ENCODE measurements at places on chromosomes 3 and 15.

DNA sequence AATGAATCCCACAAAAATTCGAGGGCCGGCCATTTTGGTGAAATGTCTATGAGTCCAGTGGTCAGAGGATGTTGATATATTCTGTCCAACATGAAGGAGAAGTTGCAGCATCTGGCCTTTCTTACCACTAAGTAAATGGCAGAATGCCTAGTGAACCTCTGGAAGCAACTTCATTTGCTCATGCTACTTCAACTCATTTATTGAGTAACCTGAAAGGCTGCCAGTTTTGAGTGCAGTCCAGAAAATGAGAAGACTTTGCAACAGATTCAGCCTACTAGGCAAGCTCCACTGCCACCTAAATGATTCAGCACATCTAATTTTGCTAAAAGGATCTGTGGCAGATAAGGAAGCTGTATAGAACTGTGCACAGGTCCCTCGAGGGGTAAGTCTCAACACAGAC lies 265.0 kb downstream of the OPA1 start:
- no peak for DNase-seq

- DNase-seq, result no peak
These were observed 403.8 kb upstream of the ADAMTS9 start for GRCh38 chr3:65091565-65091964.

GRCh38 chr3:138371070-138371965 lies 22.9 kb downstream of the MRAS start:
- no peak for DNase-seq

- no peak for DNase-seq
These were observed 2.8 kb downstream of the SHISA5 start for GRCh38 chr3:48501196-48501595.

- peak; percentile 93 for DNase-seq
These were observed 45.7 kb downstream of the B3GNT5 start for GRCh38 chr3:183298701-183299153.

DNA sequence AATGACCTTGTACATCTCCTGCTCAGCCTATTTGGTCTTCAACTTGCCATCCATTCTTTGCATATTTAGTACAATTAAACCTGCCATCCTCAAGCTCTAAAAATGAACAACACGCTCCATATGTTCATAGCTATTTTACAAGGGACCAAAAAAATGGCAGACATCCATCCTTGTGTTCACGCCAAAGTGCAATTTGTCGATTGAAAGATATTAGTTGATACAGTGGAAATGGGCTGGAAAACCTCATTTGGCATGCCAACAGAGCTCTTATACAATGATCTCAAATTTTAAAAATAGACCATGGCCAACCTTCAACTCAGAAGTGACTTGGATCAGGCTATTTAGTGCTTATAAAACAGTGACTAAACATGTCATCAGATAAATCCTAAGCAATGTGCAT lies 413.6 kb upstream of the ARL6 start:
- no peak for DNase-seq

GRCh38 chr15:100234158-100235029 lies 107.4 kb downstream of the ADAMTS17 start:
- DNase-seq, result peak; percentile 5

GRCh38 chr15:79572691-79573404 lies 140.7 kb downstream of the MINAR1 start:
- no peak for DNase-seq

- DNase-seq, result no peak
These were observed 2.6 kb downstream of the KIF7 start for GRCh38 chr15:89652666-89653065.

DNA sequence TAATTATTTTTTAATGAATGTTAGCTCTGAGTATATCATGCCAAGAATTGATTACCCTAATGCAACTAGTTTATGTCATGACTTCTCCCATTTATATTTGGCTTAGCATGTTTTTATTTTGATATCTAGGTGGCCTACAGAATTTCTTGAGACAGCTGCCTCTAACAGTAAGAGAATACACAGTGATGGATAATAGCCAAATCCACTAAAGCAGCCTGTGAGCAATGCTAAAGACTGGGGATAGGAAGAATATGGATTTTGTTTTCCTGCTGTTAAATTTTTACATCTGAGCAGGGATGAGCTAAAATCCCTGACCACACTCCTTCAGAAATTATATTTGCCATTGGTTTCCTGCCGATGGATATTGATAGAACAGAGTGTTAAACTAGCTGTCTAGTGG lies 149.3 kb upstream of the TGFBR2 start:
- DNase-seq, result no peak

- DNase-seq, result no peak
These were observed 19.1 kb upstream of the TPM1 start for GRCh38 chr15:63023351-63023945.

DNA sequence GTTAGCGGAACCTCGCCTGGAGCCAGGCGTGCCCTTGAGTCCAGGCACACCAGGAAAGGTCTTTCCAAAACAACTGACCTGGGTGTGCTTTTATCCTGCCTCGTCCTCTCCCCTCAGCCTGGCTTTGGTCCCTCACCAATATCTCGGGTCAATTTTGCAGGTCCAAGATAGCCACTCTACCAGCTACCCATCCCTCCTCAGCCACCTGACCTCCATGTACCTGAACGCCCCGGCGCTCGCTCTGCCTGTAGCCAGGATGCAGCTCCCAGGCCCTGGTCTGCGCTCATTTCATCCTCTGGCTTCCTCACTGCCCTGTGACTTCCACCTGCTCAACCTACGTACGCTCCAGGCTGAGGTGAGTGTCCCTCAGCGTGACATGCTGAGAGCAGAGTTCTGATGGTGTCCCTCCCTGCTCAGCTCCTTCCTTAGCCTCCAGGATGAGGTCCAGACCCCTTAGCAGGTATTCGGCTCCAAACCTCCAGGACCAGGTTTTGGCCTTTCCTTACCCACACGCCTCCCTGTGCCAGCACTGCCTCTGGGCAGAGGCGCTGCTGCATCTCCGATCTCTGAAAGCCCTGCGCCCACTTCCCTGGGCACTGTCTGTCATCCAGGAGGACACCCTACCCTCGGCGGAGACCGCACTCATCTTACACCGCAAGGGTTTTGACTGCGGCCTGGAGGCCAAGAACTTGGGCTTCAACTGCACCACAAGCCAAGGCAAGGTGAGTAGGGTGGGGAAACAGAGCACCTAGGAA lies 14.1 kb downstream of the HDDC3 start:
- DNase-seq, result no peak

DNA sequence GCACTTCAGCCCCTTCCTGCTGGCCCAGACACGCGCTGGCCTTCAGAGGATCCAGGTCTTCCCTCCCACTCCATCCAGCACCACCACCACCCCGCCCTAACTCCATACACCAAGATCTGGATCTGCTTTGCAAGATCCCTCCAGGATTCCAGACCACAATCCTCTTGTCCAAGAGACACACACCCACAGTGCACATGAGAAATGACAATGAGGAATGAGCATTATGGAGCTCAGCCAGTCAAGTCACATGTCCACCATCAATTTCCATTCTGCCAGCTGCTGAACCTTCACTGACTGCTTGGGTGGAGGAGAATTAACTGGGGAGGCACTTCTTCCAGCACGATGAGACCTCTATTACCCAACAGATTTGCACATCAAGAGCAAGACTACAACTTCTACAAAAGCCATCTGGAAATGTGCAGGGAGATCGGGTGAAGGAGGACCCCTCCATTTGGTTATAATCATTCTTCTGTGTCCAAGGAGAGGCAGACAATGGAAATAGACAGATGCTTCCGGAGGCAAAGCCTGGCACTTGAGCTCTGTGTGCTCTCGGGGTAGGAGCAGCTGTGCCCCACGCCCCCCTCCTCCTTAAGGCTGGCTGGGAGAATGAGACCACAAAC lies 12.3 kb upstream of the SPATA12 start:
- DNase-seq, result no peak

DNA sequence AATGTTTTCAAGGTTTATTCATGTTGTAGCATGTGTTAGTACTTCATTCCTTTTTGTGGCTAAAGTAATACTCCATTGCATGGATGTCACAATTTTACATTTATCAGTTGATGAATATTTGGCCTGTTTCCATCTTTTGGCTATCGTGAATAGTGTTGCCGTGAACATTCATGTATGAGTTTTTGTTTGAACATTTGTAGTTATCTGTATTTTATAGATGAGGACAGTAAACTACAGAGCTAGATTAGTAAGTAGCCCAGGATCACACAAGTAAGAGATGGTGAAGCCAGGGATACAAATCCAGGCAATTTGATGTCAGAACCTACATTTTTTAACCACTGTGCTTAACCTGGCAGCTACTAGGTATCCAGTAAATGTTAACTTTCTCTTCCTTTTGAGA lies 63.2 kb downstream of the ASTE1 start:
- DNase-seq, result no peak

- DNase-seq, result no peak
These were observed 44.8 kb upstream of the UMPS start for GRCh38 chr3:124685481-124685880.

DNA sequence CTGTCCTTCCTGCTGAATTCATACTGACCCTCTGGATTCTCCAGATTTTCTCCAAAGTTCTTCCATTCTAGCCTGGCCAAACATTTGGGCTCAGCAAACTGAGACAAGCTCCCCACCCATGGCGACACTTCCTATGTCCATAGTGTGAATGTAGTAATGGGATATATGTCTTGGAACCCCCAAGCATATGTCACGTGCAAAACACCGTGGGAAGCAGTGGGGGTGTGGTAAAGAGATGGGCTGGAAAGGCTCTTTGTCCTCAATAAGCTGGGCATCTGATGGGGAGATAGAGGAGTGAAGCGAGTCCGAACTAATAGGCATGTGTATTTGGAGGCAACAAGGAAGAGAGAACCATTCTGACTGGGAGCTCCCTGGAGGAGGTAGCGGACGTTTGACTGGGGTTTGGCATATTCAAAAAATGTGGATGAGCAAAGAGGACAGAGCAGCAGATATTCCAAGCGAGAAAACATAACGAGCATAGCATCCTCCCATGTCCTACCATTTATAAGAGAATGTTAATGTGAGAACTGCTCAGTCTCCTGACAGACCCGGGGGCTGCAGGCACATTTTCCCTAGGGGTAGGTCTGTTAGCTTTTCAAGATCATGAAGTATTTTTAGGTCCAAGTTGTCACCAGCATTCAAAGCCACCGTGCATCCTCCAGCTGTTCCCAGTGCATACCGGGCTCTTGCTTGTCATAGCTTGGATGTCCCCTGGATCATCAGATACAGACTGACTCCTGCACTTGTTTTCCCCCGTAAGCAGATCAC lies 25.6 kb downstream of the TPM1 start:
- no peak for DNase-seq

GRCh38 chr3:42010530-42010929 lies 48.6 kb upstream of the ULK4 start:
- peak; percentile 89 for DNase-seq

GRCh38 chr3:111473550-111473949 lies 68.4 kb upstream of the CD96 start:
- peak; percentile 88 for DNase-seq

DNA sequence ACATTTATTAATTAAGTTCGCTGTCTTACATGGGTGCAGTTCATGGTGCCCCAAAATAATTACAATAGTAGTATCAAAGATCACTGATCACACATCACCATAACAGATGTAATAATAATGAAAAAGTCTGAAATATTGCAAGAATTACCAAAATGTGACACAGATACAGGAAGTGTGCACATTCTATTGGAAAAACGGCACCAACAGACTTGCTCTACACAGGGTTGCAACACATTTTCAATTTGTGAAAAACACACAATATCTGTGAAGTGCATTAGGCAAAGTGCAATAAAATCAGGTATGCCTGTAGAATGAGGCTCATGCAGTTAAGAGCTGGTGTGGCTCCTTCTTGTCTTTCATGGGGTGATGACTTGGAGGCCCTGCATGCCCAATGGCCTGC lies 265.8 kb downstream of the RPLP1 start:
- no peak for DNase-seq

DNA sequence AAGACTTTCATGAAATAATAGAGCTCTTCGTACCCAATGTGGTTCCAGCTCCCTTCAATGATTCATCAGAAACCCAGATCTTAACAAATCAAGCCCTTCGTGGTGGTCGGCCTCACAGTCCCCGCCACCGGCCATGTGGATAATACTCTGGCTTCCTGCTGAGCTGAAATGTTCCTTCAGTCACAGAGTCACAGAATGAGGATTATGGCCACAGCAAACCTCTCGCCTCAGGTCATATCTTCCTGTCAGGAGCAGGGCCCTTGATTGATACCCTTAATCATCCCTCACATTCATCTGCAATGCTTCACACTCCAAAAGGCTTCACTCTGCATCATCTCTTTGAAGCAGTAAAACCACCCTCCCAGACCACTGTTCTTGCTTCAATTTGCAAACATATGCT lies 452.6 kb downstream of the OCA2 start:
- DNase-seq, result no peak

GRCh38 chr3:155690921-155691320 lies 54.0 kb downstream of the PLCH1 start:
- DNase-seq, result no peak

DNA sequence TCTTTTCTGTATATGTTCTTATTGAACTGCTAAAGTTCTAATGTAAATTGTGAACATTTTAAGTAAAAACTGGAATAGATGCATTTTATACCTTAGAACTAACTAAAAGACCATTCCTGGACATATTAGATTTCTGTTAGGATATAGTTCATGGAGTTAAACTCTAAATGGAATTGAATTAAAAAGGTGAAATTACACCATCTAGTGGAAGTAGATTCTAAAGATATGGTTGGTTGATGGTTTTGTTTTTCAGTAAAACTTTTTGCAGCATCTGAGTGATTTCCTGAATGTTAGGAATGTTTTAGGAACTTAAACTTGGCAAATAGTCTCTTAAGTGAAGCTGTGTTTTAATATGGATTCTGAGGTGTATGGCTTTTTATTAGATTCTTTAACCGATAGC lies 96.8 kb downstream of the SLMAP start:
- no peak for DNase-seq

DNA sequence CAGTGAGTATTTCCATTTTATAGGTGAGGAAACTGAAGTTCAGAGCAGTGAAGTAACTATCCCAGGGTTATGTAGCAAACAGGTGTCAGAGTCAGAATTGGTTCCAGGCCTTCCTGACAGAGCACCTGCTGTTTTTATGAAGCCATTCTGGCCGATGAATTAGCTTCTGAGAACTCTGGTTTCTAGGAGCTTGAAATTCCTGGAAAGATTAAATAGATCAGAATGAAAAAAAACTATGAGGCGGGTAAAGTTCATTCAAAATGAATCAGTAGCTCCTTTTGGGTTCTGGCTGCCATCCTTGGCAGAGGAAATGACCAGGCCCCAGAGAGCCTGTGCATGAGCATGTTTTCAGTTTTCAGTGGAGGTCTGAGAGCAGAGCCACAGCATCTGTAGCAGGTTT lies 59.3 kb upstream of the CFAP161 start:
- no peak for DNase-seq

GRCh38 chr3:133119176-133119575 lies 81.0 kb downstream of the TMEM108 start:
- DNase-seq, result no peak

Measured in NCI-H82 (cell line).